ENCODE measurements at places on chromosomes 5 and 9.

DNA sequence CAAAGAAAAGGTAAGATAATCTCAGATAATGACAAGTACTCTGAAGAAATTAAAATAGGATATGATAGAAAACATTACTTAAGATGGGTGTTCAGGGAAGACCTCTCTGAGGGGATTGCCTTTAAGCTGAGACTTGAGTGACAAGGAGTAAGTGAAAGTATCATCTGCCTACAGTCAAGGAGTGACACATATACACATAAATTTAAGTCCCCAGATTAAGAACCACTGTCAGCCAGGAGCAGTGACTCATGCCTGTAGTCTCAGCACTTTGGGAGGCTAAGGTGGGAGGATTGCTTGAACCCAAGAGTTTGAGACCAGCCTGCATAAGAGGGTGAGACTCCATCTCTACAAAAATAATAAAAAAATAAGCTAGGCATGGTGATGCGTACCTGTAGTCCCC lies 19.7 kb upstream of the ANKHD1 start:
- no peak for DNase-seq

- no peak for DNase-seq
Measured at GRCh38 chr5:125722550-125722949, 700.7 kb upstream of the GRAMD2B start.

GRCh38 chr9:97761056-97761598 lies 64.0 kb upstream of the XPA start:
- no peak for DNase-seq

DNA sequence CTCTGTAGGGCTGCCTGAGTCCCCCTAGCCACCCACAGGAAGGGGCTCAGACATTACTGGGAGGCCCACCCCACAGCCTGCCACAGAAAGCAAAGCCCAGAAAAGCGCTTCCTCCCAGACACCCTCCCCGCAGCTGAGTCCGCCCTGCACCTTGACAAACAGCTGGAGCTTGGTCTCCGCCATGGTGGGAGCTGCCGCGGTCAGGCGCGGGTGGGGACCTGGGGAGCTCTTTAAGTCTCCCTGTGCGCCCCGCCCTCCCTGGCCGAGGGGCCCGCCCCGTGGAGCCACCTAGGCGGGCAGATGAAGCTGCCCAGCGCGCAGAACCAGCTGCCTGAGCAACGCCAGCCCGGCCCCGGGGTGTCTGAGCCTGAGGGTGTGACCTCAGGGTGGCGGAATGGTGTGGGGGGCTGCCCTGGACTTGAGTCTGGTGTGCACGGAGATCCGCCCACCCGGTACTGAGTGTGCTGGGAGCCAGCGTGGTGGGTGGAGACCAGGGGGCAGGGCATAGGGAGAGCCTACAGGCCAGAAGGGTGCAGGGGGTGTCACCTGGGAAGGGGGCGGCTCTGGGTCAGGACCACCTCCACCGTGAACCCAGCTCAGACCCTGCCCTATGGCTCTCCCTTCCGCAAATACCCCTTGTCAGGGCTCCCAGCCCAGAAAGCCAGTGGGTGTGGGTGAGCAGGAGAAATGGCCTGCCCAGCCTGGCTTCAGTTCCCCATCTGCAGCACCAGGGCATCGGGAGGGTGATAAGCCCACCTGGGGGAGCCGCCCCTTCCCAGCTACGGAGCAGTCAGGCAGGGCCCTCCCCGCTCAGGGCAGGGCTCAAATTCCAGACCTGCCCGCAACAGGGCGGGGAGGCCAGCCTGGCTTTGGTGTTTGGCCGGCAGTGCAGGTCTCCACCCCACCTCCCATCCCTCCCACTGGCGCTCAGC lies at the start of gene CLIC3:
Gene CLIC3 (minus strand): TSS at position 208 of the 932 bp plus-strand sequence. CDS start 25 bp downstream, at position 183.
- DNase-seq = peak; percentile 92

All from T47D (cell line).